ENCODE measurements at places on chromosomes 1 and 21.

DNA sequence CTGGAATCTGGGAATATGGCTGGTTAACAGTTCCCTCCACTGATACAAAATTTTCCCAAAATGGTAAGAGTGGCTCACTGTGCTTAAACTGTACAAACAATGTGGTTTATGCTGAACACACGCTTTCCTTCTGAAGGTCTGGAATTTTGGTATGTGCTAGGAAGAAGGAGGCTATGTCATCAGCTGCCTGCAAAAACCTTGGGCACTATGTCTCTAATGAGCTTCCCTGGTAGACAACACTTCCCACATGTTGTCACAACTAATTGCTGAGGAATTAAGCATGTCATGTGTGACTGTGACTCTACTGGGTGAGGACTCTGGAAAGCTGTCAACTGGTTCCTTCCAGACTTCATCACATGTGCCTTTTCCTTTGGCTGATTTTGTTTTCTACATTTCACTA lies 29.2 kb downstream of the IPP start:
- no peak for DNase-seq

GRCh38 chr1:102872526-102872925 lies 235.8 kb downstream of the COL11A1 start:
- no peak for DNase-seq

- DNase-seq: no peak
Observed at GRCh38 chr1:171210355-171210754, 25.3 kb downstream of the FMO2 start.

GRCh38 chr1:153568367-153569099 lies 2.9 kb upstream of the S100A2 start:
- peak; percentile 97 for DNase-seq

DNA sequence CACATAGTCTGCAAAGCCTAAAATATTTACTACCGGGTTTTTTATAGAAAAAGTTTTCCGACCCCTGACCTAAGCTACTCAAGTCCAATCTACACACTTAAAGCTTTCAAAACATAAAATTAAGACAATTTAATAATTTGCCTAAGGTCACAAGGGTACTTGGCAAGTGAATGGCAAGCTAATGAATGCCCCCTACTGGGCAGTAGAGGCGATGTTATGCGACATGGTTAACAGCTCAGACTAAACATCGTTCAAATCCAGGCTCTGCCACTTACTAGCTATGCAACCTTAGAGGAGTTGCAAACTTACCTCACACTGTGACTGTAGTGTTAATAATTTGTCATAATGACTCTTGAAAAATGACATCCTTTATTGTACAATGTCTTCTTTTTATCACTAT lies 317.2 kb upstream of the NFIA start:
- peak; percentile 62 for DNase-seq

DNA sequence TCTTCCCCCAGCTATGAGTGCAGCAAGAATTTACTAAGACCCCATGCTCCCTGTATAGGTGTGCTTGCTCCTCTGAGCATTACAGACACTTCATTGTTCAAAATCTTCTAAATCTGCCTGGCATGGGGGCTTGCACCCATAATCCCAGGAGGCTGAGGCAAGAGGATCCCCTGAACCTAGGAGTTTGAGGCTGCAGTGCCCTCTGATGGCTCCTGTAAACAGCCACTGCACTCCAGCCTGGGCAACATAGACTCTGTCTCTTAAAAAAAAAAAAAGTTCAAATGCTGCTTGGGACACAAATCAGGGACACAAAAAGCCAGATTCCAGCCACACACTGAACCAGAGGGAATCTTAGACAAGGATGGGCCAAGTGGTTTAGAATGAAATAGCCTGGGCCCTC lies 3.4 kb upstream of the ACOT7 start:
- DNase-seq: no peak
